Endothelial cell (in vitro differentiated cells): ENCODE measurements at places on chromosomes 11 and 22.

DNA sequence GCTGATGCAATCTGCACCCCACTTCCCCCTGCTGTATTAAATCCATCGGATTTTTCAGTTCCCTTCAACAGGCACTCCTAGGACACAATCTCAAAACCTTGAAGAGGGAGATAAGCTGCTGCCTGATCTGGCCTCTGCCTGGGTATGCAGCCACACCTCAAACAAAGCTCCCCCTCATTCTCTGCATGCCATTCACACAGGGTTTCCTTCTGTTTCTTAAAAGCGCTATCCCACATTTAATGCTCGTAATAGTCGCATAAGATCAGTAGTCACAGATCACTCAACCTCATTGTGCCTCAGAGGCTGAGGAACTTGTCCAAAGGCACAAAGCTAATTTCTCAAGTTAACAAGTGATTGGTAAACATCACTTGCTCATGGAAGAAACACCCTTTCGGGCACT, 34.0 kb downstream of the UQCR10 start:
- H3K4me1 ChIP-seq: peaks cover 4% of the 10 kb centered on the region
- peaks cover 5% of the 10 kb centered on the region for H3K27me3 ChIP-seq
- peaks cover 39% of the 10 kb centered on the region for H3K36me3 ChIP-seq
- H3K4me3 ChIP-seq: no peak overlapping the region
- no peak overlapping the region for H3K27ac ChIP-seq
- DNase-seq: no peak

DNA sequence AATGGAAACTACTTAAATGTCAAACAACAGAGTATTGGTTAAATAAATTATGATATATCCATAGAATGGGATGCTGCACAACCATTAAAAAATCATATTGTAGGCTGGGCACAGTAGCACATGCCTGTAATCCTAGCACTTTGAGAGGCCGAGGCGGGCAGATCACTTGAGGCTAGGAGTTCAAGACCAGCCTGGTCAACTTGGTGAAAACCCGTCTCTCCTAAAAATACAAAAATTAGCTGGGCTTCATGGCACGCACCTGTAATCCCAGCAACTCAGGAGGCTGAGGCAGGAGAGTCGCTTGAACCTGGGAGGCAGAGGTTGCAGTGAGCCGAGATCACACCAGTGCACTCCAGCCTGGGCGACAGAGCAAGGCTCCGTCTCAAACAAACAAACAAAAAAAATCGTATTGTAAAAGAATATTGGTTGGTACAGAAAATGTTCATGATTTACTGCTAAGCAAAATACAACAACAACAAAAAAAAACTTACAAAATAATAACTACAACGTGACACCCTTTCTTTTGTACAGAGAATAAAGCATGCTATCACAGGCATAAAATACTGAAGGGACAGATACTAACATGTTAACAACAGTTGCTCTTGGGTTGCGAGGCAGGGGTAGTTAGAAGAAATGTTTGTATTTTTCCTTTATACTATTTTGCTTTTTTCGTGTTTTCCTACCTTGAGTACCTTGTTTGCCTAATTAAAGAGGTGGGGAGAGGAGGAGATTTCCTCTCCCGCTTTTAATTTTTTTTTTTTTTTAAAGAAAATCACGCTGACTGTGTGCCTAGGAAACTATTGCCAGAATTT, 21.3 kb upstream of the RRAS2 start:
- H3K27ac ChIP-seq: no peak overlapping the region
- DNase-seq: no peak
- peaks cover 1% of the 10 kb centered on the region for H3K27me3 ChIP-seq
- no peaks in the 10 kb centered on the region for H3K4me1 ChIP-seq

- H3K36me3 ChIP-seq: no peaks in the 10 kb centered on the region
- H3K4me3 ChIP-seq: no peak overlapping the region
- H3K27ac ChIP-seq: no peak overlapping the region
- H3K27me3 ChIP-seq: peaks cover 2% of the 10 kb centered on the region
- DNase-seq: no peak
- H3K4me1 ChIP-seq: peaks cover 2% of the 10 kb centered on the region
These were observed 168.8 kb upstream of the CADM1 start for GRCh38 chr11:115672999-115673411.

GRCh38 chr11:23866641-23867040, 630.2 kb upstream of the LUZP2 start:
- no peaks in the 10 kb centered on the region for H3K4me1 ChIP-seq
- H3K27ac ChIP-seq: no peak overlapping the region
- H3K27me3 ChIP-seq: no peaks in the 10 kb centered on the region
- no peaks in the 10 kb centered on the region for H3K36me3 ChIP-seq
- H3K4me3 ChIP-seq: no peak overlapping the region

DNA sequence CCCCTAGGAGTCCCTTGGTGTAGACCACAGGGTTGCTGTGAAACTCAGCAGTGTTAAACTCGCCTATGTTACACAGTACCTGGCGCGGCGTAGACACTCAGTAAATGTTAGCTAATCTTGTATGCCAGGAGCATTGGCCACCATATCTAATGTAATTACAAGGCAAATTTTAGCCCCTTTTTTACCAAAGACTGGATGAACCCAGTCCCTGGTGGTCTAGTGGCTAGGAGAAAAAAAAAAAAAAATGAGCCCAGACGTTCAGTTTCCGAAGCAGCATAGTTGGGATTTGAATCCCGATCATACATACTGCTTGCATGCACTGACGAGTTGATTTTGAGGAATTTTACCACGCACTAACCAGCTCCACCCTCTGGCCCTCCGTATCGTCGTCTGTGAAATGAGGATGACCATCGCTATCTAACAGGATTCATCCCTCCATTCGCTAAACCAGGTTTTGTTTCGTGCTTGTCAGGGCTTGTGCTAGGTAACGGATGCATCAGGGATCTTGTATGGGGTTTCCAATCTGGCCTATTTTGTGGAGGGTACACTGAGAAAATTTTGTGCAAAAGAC, 688 bp downstream of the PTS start:
- H3K27me3 ChIP-seq: peaks cover 3% of the 10 kb centered on the region
- peak overlapping the region; percentile 97 for H3K27ac ChIP-seq
- peak overlapping the region; percentile 90 for H3K4me3 ChIP-seq
- peaks cover 17% of the 10 kb centered on the region for H3K36me3 ChIP-seq
- peaks cover 15% of the 10 kb centered on the region for H3K4me1 ChIP-seq

DNA sequence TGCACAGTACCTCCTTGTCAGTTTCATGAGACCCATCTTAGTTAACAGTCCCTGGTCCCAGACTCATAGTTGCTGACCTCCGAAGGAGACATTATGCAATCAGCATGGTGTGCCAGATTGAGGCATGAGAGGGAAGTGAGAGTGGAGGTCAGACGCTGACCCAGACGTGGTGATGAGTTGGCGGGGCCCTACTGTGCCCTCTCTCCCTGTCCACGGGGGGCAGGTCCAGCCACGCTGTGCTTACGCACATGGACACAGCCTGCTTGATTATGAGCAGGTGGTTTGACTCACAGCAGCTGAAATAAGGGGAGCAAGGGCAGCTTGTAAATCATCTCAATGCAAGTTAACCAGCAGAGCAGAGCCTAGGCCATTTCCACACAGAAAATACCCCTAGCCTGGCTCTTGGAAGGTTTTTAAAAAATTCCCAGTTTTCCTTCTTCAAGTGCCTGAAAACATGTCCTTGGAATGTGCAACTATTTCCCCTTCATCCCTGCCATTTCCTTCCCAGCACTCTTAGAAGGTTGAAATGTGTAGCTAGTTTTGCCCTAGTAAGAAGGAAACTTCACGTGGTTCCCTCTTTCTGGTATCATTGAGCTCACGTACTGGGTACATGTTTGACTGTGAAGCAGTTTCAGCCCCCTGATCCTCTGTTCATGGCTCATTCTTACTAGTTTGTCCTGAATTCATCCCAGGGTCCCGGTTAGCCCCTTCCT, 122.6 kb upstream of the SORL1-AS1 start:
- no peaks in the 10 kb centered on the region for H3K27me3 ChIP-seq
- peaks cover 10% of the 10 kb centered on the region for H3K4me1 ChIP-seq
- H3K4me3 ChIP-seq: no peak overlapping the region
- DNase-seq: no peak
- H3K36me3 ChIP-seq: peaks cover 9% of the 10 kb centered on the region

DNA sequence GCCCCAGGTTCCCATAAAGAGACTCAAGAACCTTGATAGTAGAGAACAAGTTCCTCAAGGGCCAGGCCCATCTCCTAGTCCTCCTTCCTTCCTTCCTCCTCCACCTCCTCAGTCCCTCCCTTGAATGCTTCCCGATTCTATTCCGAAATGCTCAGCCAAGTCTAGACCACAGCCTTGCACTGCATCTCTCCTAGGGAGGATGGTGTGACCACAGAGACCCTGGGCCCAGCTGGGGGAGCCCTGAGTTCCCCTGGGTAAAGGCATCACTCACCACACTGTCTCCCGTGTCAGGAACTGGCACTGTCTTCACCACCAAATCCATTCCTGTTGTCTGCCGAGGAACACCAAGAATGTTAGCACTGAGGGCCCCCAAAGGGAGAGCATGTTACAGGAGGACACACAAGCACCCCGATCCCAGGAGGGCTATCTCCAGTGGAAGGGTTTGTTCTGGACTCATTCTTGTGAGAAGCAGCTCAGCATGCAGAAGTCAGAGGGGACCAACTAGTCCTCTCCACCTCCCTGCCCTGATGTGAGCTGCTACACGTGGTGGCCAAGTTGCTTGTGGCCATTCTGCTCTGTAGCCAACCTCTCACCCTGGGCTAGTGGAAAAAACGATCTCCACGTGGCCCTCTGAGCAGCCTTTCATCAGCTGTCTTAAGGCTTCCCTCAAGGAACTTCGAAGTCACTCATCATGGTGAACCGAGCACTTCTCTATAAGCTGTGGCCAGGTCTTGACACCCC, 8.7 kb downstream of the IFT27 start:
- no peak overlapping the region for H3K4me3 ChIP-seq
- peaks cover 12% of the 10 kb centered on the region for H3K27me3 ChIP-seq
- peaks cover 16% of the 10 kb centered on the region for H3K4me1 ChIP-seq
- DNase-seq: no peak

DNA sequence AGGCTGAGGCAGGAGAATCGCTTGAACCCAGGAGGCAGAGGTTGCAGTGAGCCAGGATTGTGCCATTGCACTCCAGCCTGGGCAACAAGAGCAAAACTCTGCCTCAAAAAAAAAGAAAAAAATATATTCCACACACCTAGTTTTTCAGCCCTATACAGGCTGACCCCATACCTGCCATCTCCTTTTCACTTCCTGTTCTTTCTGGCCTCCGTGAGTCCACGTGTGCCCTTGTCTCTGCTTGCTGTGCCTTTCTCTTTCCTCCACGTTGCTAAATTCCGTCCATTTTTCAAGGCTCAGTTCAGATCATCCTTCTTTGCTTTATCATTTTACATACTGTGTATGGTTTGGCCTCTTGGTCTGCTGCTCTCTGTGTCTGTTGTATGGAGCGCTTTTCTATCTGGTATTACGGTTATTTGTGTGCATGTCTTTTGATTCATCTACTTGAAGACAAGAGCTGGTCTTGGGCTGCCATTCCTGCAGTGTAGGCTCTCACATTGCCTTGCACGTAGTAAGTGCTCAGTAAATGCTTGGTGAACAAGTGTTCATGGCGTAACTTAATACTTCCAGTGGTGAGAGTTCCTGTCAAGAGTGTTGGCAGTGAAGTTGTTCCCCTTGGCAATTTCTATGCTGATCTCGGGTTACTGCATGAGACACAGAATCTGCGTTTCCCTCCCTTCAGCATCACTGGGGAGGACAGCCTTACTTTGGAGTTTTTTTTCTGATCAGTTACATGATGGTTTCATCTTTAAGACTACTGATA, 57.5 kb downstream of the PTPRJ start:
- peaks cover 6% of the 10 kb centered on the region for H3K4me1 ChIP-seq
- no peak for DNase-seq
- no peak overlapping the region for H3K27ac ChIP-seq
- H3K27me3 ChIP-seq: peaks cover 9% of the 10 kb centered on the region

DNA sequence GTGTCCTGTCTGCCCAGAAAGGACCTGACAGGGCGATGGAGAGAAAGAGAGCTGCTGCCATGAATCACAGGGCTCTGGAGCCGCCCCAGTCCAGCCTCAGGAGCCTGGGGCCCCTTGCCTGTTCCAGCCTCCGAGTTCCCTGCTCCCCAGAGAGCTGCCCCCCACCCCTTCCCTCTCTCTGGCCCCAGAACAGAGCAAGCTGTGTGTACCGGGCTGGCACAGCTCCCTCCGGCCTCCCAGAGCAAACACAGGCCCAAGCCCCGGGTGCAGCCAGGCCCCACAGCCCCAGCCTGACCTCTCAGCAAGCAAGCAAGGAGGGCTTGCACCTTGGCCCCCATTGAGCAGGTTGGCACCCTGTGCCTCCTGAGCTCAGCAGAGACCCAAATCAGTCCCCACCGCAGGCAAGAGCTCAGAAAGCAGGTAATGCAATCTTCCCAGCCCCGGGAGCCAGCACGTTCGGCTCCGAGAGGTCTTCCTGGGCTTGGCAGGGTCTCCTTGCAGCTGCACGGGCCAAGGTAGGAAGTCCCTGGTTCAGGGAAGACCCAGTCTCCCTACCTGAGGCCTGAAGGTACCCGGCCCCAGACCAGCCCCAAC, 1.4 kb downstream of the PACSIN3 start:
- H3K4me3 ChIP-seq: no peak overlapping the region
- H3K36me3 ChIP-seq: no peaks in the 10 kb centered on the region
- no peak for DNase-seq
- H3K27me3 ChIP-seq: peaks cover 4% of the 10 kb centered on the region
- no peak overlapping the region for H3K27ac ChIP-seq

DNA sequence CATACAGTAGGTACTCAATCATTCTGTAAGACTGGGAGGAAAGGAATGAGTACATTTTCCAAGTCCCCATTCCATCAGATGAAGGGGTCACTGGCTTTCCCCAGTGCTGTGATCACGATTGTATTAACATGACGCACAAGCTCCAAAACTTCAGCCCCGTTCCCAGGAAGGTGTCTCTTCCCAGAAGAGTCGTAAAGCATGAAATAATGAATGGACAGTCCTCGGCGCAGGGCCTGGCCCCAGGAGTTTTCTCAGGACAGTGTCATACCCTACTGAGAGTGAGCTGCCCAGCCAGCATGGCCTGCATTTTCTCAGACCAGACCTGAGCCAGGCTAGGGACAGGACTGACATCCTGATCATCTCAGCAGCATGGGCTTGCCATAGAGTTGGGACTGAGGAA, 80.7 kb downstream of the PARVA start:
- H3K4me3 ChIP-seq: no peak overlapping the region
- peaks cover 37% of the 10 kb centered on the region for H3K4me1 ChIP-seq
- no peaks in the 10 kb centered on the region for H3K36me3 ChIP-seq
- no peak for DNase-seq
- no peaks in the 10 kb centered on the region for H3K27me3 ChIP-seq

- H3K4me3 ChIP-seq: no peak overlapping the region
- peaks cover 1% of the 10 kb centered on the region for H3K27me3 ChIP-seq
- peaks cover 15% of the 10 kb centered on the region for H3K4me1 ChIP-seq
- DNase-seq: peak; percentile 40
- H3K36me3 ChIP-seq: no peaks in the 10 kb centered on the region
- peak overlapping the region; percentile 68 for H3K27ac ChIP-seq
These were observed 91.8 kb upstream of the LDLRAD3 start for GRCh38 chr11:35852056-35852455.

GRCh38 chr11:106463796-106464201, 386.3 kb downstream of the AASDHPPT start:
- H3K4me1 ChIP-seq: peaks cover 11% of the 10 kb centered on the region
- no peak for DNase-seq
- no peaks in the 10 kb centered on the region for H3K36me3 ChIP-seq
- no peak overlapping the region for H3K4me3 ChIP-seq

GRCh38 chr11:1030556-1030955, 6.0 kb downstream of the MUC6 start:
- H3K4me3 ChIP-seq: no peak overlapping the region
- peaks cover 38% of the 10 kb centered on the region for H3K27me3 ChIP-seq
- H3K27ac ChIP-seq: no peak overlapping the region
- DNase-seq: no peak
- peaks cover 6% of the 10 kb centered on the region for H3K4me1 ChIP-seq

GRCh38 chr22:23388517-23388890, 191.6 kb downstream of the IGLL1 start:
- no peak overlapping the region for H3K4me3 ChIP-seq
- H3K36me3 ChIP-seq: no peaks in the 10 kb centered on the region
- DNase-seq: no peak
- H3K27ac ChIP-seq: no peak overlapping the region
